ENCODE measurements at places on chromosomes 4 and X.

DNA sequence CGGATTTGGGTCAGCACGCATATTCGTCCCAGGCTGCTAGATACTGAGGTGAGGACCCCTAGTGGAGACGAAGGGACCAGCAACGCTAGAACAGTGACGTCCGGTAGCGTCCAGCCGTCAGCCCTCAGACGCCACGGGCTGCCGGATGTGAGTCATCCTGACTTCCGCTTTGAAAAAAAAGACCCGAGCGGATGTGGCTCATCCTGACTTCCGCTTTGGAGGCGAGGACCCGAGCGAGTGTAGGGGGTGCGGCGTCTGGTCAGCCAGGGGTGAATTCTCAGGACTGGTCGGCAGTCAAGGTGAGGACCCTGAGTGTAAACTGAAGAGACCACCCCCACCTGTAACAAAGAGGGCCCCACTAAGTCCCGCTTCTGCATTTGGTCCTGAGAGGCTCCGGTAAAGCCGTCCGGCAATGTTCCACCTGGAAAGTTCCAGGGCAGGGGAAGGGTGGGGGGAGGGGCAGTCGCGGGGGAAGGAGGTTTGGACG is at the start of gene MAGEB2:
Gene MAGEB2 (plus strand): TSS at position 207 of the 487 bp plus-strand sequence. CDS start 3,018 bp downstream, outside the sequence.
- DNase-seq, result no peak

- DNase-seq, result no peak
Measured at GRCh38 chr4:98468709-98469108, 189.7 kb downstream of the TSPAN5 start.

GRCh38 chrX:9558615-9559014 is 93.8 kb downstream of the TBL1X start:
- no peak for DNase-seq

GRCh38 chr4:37685161-37685822 is 884 bp downstream of the RELL1 start:
- DNase-seq, result no peak

DNA sequence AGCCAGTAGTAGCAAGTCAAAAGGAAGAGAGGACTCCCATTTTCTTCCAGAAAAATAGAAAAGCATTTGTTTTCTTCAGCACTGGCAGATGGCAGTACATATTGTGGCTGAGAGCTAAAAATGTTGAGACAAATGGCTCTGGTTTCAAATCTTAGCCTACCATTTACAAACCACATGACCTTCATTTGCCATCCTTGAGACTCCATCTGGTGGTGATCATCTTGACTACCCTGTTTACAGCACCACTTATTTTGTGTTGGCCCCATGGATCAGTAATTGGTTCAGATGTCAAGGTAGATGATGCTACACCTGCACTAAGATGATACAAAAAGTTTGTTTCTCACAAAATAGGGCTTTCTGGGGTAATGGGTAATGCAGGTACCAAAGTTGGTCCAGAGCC is 951.8 kb upstream of the IGFBP7 start:
- no peak for DNase-seq

DNA sequence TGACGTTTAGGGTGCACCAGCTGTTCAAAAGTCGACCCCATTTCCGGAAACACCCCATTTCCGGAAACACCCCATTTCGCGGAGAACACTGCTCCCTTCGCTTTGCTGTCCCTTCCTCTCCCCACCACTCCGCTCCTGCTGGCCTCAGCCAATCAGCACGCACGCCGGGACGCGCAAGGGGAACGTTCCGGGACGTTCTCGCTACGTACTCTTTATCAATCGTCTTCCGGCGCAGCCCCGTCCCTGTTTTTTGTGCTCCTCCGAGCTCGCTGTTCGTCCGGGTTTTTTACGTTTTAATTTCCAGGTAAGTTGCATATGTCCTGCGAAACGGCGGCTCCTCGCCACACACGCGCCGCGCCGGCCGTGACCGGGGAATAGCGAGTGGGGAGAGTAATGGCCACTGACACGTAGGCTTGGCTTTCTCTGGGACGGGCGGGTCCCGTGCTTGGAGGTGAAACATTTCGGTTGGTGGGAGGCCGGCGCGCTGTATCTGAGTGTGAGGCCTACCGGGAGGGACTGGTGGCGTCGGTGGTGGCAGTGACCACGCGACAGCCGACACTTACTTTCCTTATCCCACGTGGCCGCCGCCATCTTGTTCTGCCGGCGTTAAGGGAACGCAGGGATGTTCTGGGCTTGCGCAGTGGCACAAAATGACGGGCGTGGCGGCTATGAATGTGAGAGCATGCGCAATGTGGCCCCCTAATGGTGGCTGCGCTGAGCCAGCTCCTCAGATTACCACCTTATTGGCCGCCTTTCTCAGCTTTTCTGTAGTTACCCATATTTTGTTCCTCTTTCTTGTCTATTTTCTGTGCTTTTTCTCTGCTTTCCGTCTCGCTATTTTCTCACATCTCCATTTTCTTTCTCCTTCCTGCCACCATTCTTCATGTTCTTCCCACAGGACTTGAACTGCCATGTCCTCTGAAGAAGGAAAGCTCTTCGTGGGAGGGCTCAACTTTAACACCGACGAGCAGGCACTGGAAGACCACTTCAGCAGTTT is at the start of gene RBM3:
Gene RBM3 (plus strand): TSS at position 215 of the 997 bp plus-strand sequence. CDS start 697 bp downstream, at position 912.
- DNase-seq, result peak; percentile 81

DNA sequence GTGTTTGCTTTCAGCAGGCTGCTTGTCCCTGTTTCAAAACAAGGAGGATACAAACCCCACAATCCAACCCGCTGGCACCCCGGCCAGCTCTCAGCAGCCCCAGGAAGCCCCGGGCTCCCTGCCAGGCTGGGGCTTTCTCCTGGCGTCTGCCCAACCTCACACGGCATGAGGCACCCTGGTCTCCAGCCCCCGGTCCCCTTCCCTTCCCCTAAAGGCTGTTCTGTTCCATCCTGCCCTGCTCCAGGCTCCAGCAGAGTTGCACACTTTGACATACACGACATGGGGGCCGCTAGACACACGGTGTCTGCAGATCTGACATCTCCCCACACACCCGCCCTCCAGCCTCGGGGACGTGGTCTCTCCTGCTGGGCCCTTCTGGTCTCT is 107.7 kb upstream of the ADRA2C start:
- no peak for DNase-seq

DNA sequence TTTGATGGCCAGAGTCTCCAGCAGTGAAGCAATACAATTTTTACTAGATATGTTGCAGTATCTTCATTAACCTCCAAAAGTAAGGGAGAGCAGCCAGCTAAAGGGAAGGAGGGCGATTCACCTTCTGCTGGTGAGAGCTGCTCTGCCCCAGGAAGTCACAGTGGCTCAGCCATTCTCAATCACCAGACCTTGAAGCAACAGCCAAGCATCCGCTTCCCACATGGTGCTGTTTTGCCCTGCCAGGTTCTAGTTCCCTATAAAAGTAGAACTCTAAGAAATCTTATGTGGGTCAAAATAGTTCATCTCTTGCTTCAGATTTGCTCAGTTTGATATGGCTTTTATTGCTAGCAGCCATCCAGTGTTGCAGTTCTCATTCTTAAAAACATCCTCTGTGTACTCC is 166.8 kb downstream of the STIM2 start:
- no peak for DNase-seq

DNA sequence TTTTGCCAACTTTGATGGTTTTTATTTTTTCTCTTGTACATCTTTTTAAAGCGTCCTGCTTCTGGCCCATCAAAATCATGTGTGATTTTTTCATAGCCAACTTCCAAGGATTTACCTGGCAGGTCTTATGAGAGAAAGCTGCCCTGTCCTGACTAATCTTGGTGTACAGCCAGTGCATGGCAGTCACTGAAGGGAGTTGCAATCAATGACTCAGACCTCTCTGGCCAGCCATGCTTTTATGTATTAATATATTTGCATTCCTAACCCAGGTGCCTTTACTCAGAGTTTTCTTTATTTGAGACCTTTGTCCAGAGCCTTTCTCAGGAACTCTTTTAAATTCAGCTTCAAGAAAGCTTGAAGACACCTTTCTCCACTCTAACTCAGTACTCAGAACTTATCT is 691.5 kb upstream of the HTR2C start:
- no peak for DNase-seq

DNA sequence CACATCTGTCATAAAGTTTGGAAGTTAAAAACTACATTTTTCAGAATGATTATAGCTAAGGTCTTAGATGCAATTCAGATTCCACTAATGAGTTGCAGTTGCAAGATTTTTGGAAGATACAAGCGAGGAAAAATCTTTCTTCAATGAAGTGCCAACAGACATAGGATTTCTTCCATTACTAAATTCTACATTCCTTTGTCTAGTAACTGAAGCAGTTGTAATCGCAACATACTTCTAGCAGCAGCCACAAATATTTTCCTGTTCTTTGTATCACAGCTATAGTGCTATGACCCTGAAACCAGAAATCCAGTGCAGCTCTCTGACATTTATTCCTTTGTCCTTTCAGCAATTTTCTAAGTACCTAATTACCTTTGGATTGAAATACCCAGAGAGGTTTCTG is 225.2 kb upstream of the SLIT2 start:
- no peak for DNase-seq

- DNase-seq, result no peak
Measured at GRCh38 chrX:413322-414201, 26.9 kb upstream of the PPP2R3B start.

- no peak for DNase-seq
Measured at GRCh38 chr4:52234561-52235440, 183.7 kb downstream of the SPATA18 start.

DNA sequence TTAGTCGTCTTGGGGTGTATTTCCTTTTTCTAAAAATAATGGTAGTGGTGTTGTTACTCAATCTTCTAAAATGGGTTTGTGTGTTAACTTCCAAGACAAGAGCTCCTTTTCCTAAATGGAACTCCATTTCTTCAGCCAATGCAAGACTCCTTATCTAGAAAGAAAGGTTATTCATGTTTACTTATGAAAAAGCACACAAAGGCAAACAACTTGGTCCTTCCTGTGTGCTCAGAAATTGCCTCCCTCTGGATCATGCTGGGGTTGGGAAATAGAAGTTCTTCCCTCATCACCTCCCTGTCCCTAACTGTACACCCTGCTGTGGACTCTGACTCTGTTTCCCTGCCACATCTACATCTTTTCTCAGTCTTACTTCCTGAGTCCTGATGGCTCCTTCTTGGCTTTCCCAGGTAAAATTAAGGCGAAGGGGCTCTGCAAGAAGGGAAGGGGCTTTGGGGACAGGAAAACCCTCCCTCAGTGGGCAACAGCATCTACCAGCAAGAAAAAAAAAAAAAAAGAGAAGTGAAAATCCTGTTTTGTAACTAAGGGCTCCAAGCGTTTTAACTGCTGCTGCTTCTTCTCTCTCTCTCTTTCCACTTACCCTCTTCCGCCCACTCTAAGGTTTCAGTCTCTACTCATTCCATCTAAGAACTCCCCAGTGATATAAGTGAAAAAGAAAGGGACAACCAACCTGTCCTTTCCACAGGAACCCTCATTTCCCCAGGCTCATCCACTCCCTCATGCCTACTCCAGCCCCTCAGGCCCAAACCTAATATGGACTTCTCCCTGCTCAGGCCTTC is 19.8 kb upstream of the TASL start:
- no peak for DNase-seq

- no peak for DNase-seq
Measured at GRCh38 chrX:7996414-7996813, 69.2 kb upstream of the PNPLA4 start.

DNA sequence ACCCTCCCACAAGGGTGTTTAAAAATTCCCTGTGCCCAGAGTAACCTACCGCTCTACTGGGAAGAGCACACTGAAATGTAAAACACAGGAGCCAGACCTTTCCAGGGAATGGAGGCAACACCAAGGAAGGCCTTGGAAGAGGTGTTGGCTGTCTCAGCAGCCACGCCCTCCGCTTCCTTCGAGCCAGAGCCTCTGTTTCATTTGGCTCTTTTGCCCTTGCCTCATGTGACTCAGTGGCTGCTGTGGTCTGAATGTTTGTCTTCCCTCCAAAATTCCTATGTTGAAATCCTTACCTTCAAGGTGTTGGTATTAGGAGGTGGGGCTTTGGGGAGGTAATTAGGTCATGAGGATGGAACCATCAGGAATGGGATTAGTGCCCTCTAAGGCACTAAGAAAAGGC is 11.3 kb downstream of the SCD5 start:
- DNase-seq, result no peak

Data from stimulated activated CD8-positive, alpha-beta memory T cell treated with anti-CD3 and anti-CD28 coated beads, Interleukin-12 subunit alpha, Interleukin-12 subunit beta, amount 100 ng/mL, for 4 hours (primary cell).